CD4-positive, alpha-beta T cell treated with Interleukin-15 for 4 hours (primary cell): ENCODE measurements at places on chromosomes 5 and 9.

GRCh38 chr5:142979636-142980035 is 209.5 kb downstream of the ARHGAP26 start:
- DNase-seq, result no peak

DNA sequence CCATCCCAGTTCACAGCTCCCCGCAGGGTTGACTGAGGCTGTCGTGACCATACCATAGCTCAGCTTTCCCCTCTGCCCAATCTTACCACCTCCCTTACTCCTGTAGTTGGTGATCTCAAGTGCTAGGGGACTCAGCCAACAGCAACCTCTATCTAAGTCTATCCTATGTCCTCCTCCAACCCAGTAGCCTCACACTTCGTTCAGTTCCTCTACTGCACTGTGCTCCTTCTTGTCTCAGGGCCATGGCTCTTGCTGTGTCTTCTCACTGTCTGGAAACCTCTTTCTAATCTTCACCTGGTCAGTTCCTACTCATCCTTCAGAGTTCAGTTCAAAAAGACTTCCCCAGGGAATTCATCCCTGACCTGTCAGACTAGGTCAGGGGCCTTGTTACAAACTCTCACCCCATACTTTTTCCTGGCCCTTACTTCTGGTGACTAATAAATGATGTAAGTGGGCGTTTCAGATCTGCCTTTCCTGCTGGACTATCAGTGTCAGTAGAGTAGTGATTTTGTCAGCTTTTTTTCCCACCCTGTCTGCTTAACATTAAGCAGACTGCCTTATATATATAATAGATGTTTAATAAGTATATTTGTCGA is 53.6 kb upstream of the NR3C1 start:
- DNase-seq, result no peak

DNA sequence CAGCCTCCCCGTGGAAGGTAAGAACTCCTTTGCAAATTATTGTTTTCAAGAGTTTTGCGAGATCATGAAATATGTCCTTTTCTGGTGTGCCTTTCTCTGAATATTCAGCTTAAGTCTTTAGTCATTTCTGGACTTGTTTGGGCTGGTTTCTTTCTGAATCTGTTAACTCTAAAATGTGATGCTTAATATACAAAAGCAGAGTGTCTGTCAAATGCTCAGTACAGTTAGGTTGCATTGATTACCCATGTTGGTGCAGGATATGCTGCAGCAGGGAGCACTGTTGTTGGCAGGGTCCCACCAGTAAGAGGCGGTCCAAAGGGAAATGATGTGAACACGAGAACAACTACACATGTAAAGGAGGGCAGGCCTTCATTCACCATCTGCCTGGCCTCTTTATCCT is 47.7 kb downstream of the SPTAN1 start:
- DNase-seq, result no peak

DNA sequence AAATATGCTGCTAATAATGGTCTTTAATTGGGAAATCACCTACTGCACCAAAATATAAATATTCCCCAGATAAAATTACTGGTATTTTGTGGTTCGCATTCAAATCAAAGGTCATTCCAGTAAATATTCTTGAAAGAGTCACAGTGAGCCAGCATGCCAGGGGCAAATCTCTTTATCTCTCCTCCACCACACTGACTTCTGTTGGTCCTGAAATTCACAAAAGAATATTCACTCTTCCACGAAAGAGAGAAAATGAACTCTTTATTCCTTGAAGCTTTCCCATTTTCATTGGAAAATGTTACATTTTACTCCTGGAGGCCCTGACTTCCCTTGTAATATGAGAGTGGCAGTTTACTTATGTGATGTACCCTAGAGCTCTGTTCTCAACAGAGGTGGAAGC is 39.7 kb downstream of the ZNF366 start:
- DNase-seq, result no peak

GRCh38 chr5:53930457-53930856 is 370.0 kb downstream of the NDUFS4 start:
- no peak for DNase-seq

DNA sequence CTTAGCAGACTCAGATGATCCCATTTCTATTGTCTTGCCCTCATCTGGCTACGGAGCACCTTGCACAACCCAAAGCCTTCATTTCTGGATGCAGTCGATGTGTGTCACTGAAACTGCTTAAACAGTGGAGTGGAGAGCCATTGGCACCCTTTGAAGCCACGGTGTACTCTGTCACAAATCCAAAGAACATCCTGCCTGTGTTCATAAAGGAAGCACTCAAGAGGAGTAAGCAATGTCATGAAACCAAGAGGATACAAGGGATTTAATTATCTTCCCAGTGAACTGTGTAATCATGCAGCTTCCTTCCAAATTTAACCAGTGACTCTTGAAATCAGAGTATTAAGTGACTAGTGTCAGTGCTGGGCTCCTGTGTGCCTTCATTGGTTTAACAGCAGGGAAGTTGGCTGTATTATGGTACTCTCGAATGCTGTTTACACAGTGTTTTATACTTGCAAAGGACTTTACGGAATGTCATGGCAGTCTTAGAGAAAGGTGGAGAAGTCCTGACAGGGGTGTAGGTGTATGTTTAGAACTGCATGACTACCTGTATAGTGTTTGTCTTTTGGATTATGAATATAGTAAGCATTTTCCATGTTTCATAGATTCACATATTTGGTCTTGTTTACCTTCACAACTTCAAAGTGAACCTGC is 41.9 kb downstream of the CD180 start:
- DNase-seq, result no peak

- DNase-seq, result peak; percentile 36
Measured at GRCh38 chr5:87020099-87020934, 247.4 kb upstream of the RASA1 start.

- DNase-seq, result no peak
Measured at GRCh38 chr5:136236479-136237083, 43.6 kb upstream of the SMIM32 start.

DNA sequence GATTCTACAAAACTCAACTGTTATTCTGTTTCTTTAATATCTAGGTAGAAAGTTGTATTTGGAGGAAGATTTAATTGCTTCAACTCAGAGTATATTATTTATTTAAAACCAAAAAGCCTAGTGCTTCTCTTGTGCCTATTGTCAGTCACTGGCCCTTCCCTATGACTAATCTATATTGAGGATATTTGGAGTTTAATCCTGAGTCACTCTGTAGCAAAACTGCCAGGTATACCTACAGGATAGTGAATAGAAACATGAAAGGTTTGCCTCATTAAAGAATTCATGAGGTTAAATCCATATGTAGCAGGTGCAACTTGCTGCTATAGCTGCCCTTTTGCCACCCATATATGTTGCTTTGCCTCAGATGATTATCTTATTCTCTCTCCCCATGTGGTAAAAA is 15.1 kb downstream of the PLK2 start:
- no peak for DNase-seq

DNA sequence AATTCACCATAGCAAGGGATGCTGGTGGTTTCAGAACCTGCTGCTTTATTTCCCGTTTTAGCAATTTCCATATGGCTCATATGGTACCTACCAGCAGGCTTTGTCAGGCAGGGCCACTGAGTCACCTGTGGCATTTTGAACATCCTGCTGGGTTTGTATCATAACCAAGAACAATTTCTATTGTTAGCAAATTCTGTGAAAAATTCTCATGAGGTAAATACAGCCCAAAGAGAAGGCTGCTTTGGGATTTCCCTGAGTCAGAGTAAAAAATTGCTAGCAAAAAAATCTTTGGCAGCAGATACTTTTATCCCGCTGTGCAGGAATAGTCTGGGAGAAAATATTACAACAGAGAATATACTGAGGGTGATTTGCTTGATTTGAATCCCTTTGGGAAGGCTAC is 52.7 kb downstream of the PRR16 start:
- DNase-seq, result no peak

DNA sequence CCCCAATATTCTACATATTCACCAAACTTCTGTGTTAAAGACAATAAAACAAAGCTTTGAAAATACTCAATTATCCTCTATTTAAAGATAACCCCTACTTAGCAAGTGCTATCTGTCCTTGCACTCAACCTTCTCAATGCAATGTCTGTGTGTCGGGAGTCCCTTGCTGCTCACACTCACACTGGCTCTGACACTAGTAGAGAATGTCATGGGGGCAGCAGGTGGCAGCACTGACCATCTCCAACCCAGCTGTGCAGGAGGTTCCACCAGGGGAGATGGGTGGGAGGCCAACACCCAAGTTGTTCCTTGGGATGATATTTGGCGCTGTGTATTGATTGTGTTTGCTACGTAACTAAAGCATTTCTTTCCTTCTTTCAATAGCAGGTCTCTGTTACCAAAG is 59.4 kb upstream of the SIMC1 start:
- DNase-seq, result no peak

GRCh38 chr5:146345240-146345577 is 6.6 kb downstream of the POU4F3 start:
- no peak for DNase-seq

DNA sequence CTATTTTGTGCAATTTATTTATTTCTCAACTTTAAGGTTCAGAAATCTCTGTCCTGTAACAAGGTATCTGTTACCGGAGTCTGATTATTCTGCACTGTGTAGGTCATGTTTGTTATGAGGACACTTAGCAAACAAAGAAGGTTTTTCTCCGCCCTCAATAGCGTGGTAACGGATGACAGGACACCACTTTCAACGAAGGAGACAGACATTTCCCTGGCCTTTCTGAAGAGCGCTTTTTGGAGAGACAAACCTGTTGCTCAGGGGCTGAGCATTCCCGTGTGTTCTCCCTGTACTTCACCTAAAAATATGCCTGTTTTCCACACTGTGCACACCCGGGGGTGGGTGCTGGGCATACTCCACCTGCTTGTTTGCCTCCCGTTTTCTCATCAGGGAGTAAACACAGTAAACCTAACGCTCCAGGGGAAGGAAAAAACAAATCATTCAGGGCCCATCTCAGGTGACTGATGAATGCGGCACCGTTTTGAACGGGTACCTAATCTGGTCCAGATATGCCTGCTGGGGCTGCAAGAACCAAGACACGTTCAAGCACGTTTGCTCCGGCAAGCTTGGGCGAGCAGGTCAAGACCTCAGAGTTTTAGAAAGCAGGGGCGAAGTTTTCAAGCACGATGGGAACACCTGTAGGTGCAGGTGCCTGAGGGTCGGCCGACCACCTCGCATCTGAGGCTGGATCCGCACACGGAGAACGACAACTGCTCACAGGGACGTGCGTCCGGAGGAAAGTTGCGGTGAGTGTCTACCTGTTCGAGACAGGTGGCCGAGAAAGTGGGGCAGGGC is 859 bp downstream of the RETREG1 start:
- DNase-seq, result no peak

DNA sequence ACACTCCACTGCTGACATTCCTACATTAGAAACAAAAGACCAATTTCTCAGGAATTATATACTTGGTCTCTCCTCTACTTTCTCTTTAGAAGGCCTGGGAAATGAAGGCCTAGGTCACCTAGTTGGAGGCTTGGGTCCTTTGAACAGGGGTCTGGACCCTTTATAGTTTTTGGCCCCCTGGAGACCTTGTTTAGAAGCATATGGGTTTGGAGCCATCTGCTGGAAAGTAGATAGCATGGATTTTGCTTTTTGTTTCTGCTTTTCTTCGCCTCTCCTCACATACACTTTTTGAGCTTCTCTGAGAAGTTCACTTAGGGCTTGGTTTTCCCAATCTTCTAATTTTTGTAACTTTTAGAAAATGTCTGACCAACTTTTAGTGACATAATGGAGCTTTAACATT is 67.1 kb upstream of the CDK20 start:
- DNase-seq, result no peak

- no peak for DNase-seq
Measured at GRCh38 chr9:38382141-38382540, 10.4 kb upstream of the ALDH1B1 start.

GRCh38 chr9:97591535-97591934 is 41.6 kb downstream of the TSTD2 start:
- no peak for DNase-seq

- no peak for DNase-seq
Measured at GRCh38 chr9:134632329-134632728, 9.3 kb upstream of the COL5A1 start.

GRCh38 chr5:2514484-2514883 is 237.0 kb downstream of the IRX2 start:
- no peak for DNase-seq

GRCh38 chr9:110214586-110215355 is 6.8 kb upstream of the C9orf152 start:
- no peak for DNase-seq

DNA sequence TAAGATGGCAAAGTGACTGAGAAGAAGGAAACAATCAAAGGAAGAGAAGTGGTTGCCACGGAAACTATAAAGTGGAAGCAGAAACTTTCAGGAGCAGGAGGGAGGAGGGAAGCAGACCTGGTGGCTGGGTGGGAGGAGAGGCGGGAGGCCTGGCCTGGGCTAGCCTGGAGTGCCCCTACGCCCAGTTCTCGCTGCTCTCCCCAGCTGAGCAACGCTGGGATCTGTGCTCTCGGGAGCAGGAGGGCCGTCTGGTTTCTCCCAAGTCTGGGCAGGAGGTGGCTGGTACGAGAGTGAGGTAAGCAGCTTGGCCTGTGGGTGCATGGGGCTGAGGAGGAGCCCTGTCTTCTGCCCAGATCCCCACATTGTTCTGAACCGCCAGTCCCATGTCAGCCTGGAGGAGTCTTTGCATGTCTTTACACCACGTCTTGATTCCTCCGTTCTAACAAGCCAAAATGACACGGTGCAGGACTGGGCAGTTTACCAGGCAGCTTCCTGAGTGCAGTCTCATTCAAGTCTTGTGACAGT is 15.0 kb upstream of the DAB2IP start:
- no peak for DNase-seq

DNA sequence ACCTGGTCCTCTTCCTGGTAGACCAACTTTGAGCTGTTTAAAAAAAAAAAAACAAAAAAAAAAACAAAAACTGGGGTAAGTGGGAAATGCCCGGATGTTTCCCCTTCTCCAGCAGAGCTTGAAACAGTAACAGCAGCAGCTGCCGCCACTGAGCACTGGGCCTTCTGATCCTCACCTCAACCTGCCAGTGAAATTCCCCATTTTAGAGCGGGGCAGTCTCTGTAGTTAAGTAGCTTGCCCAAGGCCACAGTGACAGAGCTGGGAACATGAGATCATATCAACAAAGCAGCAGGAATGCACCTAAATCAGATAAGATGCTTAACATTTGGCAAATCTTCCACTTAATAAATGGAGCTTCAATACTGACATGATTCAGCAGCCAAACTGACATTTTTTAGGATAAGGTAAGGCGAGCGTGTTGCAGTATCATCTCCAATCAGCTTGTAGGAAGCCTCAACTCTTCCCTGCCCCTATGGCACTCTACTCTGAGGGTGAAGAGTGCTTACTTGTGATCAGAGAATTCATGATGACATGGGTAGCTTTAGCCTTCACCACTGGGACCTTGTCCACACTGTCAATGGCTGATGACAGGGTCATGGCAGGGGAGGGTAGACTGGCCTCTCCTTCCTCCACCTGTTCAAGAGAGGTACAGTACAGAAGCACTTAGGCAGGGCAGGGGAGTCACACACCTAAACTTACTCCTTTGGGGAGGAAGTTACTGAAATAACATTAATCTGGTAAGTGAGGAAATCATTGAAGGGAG is 9.3 kb downstream of the KIAA1191 start:
- DNase-seq, result no peak
